Pulmonary artery endothelial cell (primary cell): ENCODE measurements at places on chromosomes 2 and 18. TPM values are rescaled to one million over a fixed set of nuclear protein-coding genes. Genes with fewer than 3 reads are reported as not detected.

DNA sequence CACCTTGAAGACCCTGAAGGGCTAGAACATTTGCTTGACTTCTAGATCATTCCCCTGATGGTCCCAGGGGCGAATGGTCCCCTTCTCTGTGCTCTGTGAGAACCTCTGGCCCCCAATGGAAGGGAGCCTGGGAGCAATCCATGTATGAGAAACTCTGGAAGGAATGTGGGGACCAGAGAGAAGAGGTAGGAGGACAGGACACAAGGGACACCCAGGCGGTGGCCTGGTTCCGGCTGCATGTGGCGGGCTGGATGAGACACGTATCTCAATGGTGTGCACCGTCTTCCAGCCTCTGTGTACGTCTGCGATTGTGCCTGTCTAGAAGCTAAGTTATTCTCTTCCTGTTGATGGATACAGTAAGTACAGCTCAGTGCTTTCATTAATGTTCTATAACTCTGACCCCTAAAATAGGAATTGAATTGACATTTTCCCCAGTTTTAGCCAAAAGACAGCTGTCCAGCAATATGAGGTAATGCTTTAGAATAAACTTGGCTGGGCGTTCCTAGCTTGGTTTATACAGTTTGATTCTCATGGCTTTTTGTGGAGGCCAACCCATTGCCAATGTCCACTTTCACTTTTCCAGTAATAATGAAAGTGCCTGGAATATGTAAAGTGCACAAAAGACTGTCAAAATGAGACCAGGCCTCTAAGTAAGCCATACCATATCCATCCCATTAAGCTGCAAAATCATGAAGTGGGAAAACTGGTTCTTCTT is 30.1 kb upstream of the COPS8 start:
- DNase-seq = no peak

DNA sequence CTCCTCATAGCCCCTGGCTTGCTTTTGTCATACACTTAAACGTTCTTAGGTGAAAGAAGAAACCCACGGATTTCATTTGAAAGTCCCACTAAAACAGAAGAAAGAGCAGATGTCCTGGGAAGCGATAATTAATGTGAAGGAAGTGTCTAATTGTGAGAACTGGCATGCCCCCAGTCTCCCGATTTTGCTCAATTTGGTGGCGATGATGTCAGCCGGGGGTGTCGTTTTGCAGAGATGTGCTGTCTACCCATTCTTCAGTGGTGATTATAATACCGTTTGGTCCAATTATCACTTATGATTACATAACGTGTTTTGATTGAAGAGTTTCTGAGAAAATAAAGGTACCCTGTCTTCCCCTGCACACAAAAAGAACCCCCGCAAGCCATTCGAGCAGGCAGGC is 103.1 kb downstream of the RTN4 start:
- no peak for DNase-seq

DNA sequence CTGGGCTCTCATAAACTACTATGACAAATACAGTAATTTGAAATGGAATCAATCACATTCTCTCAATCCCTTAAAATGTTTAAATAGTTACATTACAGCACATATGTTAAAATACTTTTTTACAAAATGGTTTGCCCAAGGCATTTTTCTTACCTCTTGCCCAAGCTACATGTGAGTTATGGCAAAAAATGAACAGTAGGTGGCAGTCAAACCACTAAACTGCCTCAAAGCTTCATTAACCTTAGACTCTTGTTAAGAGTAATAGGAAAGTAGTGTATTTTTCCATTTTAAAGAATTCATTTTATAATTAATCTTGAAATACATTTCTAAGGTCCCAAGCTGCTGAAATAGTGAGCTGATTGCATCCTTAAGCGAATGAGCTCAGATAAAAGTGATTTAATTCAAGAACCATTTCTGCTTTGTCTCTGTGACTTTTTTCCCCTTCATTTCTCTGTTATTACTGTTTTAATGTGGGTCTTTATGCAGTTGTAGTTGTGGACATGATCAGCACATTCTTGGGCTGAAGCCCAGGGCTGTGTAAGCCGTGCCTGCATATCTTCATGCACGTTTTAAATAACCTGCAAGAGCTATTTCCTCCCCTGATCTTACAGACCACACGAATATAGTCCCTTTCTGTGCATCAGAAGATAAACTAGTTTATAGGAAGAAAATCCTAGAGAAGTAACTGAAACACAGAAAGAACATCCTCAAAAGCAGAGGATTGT is 311.8 kb downstream of the LNPK start:
- peak; percentile 27 for DNase-seq

DNA sequence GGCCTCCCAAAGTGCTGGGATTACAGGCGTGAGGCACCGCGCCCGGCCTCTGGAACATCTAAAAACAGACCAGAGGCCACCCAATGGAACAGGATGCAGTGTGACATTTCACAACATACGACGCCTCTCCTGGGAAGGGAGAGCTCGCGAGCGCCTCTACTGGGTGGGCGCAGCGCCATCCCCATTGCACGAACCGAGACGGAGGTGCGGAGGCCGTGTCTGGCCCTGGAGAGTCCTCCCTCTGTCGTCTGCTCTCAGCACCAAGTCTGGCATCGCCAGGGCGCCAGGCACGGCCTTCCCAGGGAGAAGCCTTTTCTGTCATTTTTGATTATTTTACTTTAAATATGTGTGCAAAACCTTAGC is 9.4 kb upstream of the GBX2 start:
- DNase-seq = no peak

DNA sequence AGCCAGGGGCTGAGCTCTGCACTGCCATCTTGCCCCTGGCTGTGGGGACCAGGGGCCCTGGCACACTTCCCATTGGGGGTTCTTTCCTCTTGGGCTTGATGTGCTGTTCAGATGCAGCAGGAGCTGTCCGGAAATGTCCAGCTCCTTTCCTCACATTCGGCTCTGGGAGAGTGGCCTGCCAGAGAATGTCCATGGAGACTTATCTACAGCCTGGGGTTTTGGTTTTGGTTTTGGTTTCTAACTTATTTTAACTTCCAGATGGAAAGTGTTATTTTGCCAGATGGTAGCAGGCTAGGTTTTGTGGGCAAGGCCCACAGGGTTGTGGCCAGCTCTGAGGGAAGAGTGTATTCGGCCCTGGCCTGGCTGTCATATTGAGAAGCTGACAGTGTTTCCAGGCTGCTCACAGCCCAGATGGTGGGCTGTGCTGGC is 177.3 kb downstream of the ANKRD30B start:
- no peak for DNase-seq

GRCh38 chr2:218658671-218659257 is 659 bp downstream of the ZNF142 start:
- DNase-seq = no peak

DNA sequence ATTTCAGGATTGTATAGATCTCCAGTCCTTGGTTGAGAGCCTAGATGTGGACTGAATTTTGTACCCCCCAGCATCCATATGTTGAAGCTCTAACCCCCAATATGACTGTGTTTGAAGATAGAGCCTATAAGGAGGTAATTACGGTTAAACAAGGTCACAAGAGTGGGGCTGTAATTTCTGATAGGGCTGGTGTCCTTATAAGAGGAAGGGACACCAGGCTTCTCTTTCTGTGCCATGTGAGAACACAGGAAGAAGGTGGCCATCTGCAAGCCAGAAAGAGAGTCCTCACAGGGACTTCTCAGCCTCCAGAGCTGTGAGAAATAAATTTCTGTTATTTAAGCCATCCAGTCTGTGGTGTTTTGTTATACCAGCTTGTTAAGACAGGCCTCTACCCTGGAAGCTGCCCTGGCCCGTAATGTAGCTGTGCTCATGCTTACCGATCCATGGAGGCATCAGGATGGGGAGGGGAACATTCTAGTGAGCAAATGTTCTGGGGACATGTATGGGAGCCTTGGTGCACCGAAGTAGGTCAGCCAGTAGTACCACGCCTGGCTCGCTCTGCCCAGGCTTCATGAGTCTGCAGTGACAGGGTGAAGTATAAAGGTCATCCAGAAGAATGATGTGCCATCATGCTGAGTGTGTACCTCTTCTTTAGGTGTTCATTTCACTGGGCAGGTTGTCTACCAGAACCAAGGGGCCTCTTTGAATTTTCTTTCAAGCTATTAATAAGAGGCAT is 16.1 kb downstream of the RASGRP3 start:
- no peak for DNase-seq

- DNase-seq = no peak
These were observed 47.5 kb upstream of the TWSG1 start for GRCh38 chr18:9287036-9287435.

DNA sequence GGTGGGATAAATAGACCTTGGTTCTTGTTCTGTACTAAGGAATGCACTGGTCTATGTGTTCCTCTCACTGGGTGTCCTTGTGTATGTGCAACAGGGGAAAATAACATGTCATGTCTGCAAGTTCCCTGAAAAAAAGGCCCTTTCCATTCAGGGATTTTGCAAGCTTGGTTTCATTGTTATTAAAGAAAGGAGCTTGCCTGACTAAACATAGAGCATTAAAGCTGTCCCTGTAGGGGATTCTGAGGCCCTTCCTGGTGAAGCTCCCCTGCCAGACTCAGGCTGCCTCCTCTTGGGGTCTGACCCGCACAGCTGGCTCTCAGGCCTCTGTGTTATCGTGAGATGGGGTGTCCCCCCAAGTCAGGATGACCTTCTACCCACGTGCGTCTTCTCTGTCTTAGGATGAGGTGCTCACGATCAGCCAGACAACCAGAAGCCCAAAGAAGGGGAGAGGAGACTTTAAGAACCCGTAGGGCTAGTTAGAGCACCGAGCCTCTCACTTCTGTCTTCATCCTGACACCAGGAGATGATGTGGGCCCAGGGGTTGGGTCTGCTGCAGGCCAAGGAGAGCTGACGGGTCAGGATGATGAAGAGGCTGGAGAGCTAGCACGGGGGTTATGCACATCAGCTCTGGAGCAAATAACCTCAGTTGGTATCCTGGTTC is 21.2 kb downstream of the CAPG start:
- DNase-seq = no peak

DNA sequence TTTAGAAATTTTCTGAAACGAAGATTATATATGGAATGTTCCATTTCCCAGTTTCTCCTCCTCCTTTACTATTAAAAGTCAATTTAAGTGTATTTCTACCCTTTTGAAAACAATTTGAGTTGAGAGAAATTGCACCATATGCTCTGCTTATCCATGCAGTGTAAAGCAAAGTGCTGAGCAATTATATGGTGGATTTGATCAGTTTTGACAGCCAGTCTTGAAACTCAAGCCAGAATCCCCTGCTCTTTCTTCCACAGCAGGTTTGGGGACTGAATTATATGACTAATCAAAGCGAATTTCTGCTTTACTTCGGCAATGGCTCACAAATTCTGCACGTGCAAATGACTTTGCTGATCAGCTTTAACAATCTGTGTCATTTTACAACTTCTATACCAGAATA is 1183.6 kb downstream of the LRP1B start:
- DNase-seq = no peak

- DNase-seq = no peak
These were observed 117.7 kb downstream of the FHOD3 start for GRCh38 chr18:36415171-36415570.

GRCh38 chr18:68985172-68985820 is 187.4 kb downstream of the CCDC102B start:
- no peak for DNase-seq

GRCh38 chr2:72974436-72974754 is 57.1 kb downstream of the EMX1 start:
- DNase-seq = no peak

GRCh38 chr2:200871151-200871550 is 6.7 kb upstream of the CLK1 start:
- DNase-seq = no peak

DNA sequence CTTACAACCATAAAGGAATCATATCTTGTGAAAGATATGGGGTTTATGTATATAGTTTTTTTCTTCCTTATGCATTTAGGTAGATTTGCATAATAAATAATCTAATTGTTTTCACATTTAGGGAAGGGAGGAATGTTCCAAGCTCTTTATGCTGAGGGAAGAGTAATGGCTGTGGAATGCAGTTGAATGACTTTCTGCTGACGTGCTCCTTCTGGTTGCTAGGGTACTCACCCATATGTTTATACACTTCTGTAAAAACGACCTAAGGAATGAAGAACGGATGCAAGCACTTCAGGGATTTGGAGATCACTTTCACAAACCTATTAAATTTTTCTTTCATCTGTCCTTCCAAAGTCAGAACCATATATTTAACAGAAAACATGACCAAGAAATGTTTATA is 29.2 kb upstream of the PPP4R1 start:
- peak; percentile 97 for DNase-seq

- no peak for DNase-seq
These were observed 81.6 kb downstream of the MAP2 start for GRCh38 chr2:209505410-209505809.

DNA sequence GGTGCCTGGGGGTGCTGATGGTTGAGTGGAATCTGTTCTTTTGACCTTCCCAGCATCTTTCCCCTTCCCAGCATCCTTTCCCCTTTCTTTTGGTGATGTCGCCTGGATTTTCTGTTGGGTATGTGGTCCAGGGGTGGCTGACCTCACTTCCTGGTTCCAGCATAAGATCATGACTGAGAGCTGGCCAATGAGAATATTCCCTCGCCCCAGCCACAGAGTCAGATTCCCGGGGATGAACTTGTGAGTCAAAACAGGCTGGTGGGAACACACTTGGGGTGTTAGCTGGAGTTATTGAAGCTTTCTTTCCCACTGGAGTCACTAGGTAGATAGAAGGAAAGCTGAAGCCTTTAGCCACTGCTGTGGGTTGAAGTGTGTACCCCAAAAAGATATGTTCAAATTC is 28.0 kb upstream of the FOSL2 start:
- DNase-seq = no peak

- DNase-seq = no peak
These were observed 54.4 kb downstream of the SCN3A start for GRCh38 chr2:165149439-165149838.

- DNase-seq = no peak
These were observed 55.5 kb upstream of the PIK3C3 start for GRCh38 chr18:41899535-41899934.

Gene NBAS
- 75.8 and 78.8 TPM in 2 replicates for total RNA-seq

Gene SERPINB10
- not detected in 2 replicates for total RNA-seq

Gene XIRP2
- not detected in 2 replicates for total RNA-seq

Gene CD8B
- not detected in 2 replicates for total RNA-seq

Gene ABCG5
- total RNA-seq = not detected in 2 replicates

Gene CPLX4
- not detected in 2 replicates for total RNA-seq

Gene SP9
- total RNA-seq = not detected in 2 replicates

Gene CXCR4
- 30.5 and 126 TPM in 2 replicates for total RNA-seq

Gene DSG3
- 0.07 TPM in 2 replicates for total RNA-seq

Gene ANKRD23
- total RNA-seq = 0.46 and 1.3 TPM in 2 replicates
